Fibroblast of pulmonary artery (primary cell): ENCODE measurements at places on chromosomes 7 and 10.

- DNase-seq = no peak
Measured at GRCh38 chr7:25109276-25109675, 15.8 kb downstream of the CYCS start.

DNA sequence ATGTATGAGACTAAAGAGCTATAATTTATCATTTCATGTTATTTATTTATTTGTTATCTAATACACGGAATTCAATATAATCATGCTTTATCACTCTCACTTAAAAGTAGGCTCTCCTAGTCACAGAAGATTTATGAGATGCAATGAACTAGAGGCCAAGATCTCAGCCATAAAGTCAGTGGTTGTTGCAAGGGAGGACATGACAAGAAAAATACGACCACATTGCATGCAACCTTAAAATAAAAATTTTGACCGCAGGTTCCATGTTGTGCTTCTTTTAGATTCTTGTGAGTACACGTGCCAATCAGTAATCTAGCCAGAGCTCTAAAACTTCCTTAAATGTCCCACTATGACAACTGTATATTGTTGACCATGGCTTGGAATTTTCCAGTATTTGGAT, 75.9 kb upstream of the SP8 start:
- no peak for DNase-seq

DNA sequence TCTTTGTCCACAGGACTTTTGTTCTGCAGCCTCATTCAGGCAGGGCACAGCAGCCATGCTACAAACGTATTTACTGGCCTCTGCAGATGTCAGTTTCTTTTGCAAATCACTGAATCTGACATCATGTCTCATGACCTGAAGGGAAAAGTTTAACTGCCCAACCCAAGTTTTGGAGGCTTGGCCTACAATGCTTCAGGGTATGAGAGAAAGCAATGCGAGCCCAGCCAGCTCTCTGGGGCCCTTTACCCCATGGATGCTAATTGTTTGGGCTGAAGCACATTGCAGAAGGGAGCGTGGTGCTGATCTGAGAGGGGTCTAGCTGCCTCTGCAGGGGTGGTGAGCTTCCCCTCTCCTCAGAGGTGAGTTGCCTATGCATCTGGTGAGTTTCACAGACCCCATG, 179.9 kb upstream of the CXCL12 start:
- no peak for DNase-seq

DNA sequence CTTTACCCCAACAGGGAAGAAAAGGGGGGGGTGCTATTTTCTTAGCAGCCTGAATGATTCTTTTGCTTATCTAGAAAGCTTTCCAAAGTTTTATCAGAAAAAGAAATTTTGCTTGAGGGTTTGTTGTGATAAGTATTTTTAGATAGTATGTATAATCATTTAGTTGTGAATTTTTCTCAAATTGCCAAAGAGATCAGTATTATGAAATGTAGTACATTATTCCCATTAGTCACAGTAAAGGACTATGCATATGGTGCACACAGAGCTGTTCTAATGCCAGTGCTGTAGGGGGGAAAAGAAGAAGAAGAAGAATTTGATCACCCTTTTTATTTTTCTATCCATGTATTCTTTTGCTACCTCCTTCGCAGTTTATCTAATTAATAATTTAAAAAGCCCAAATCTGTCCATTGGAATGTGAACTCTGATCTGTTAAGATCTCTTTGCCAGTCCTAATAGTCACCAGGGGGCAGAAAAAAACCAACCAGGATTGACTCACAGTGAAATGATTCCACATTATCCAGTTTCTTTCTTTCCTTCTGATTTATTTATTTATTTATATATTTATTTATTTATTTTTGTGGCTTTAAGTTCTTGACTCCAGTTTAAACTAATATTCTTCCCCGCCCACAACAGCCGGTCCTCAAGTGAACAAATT, 4.7 kb downstream of the RBM20 start:
- DNase-seq = no peak

- no peak for DNase-seq
Measured at GRCh38 chr7:983004-983615, at the start of gene CYP2W1. Gene CYP2W1 (plus strand): TSS chr7:983181. CDS start chr7:983212, 31 bp downstream.

- DNase-seq = no peak
Measured at GRCh38 chr10:118712930-118713634, 41.7 kb downstream of the CACUL1 start.

- DNase-seq = no peak
Measured at GRCh38 chr7:66905689-66906088, 15.3 kb upstream of the TMEM248 start.
